ENCODE measurements at places on chromosomes 12 and 14.

GRCh38 chr12:98821866-98822265 is 176.8 kb downstream of the APAF1 start:
- no peak for DNase-seq

GRCh38 chr12:7042842-7043241 is 17.7 kb upstream of the C1S start:
- no peak for DNase-seq

GRCh38 chr12:103505371-103506236 is 9.8 kb upstream of the C12orf42 start:
- DNase-seq, result no peak

- no peak for DNase-seq
Measured at GRCh38 chr14:103581954-103582703, 19.4 kb downstream of the COA8 start.

GRCh38 chr12:105928436-105928835 is 210.3 kb downstream of the NUAK1 start:
- DNase-seq, result no peak

- no peak for DNase-seq
Measured at GRCh38 chr12:107025671-107026070, 38.7 kb upstream of the MTERF2 start.
